ENCODE measurements at places on chromosomes 6 and 20.
A peak's percentile ranks its signal among the peaks of the same experiment; 100 is the strongest.

GRCh38 chr6:50116390-50116789, 66.7 kb upstream of the DEFB112 start:
- no peak for DNase-seq

DNA sequence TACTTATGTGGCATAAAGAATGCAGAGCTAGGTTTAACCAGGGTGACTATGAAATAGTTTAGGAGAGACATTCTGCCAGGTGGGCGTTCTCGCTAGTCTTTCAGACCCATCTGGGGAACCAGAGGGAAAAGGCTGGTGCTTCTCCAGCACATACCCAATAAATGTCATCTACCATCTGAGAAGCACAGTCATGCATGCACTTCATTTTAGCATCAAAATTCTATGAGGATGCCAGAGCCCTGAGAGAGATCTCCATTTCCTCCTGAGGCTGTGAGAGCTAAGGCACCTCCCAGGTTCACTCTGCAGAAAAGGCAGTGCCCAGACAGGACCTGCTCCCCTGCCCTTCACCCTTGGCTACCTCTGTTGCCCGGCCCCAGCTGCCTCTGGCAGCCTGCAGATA, 231.7 kb upstream of the PRND start:
- DNase-seq = no peak

GRCh38 chr20:52031563-52032303, 159.8 kb downstream of the ZFP64 start:
- peak; percentile 55 for DNase-seq

DNA sequence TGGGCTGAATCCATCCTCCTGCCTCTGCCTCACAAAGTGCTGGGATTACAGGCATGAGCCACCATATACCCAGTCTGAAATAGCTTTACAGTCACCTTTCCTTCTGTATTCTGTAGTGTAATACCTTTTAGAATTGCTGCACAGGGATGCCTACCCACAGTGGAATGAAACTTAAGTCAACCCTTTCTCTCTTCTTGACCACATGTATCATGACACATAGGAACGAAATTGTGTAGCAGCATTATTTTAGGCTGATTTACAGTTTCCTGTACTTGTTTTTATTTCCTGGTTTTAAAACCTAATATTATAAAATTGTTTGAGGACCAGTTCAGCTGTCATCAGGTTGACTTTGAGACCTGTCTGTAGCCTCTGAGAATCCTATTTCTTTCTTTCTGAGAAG, 297.8 kb downstream of the ZFAND3 start:
- DNase-seq = no peak

DNA sequence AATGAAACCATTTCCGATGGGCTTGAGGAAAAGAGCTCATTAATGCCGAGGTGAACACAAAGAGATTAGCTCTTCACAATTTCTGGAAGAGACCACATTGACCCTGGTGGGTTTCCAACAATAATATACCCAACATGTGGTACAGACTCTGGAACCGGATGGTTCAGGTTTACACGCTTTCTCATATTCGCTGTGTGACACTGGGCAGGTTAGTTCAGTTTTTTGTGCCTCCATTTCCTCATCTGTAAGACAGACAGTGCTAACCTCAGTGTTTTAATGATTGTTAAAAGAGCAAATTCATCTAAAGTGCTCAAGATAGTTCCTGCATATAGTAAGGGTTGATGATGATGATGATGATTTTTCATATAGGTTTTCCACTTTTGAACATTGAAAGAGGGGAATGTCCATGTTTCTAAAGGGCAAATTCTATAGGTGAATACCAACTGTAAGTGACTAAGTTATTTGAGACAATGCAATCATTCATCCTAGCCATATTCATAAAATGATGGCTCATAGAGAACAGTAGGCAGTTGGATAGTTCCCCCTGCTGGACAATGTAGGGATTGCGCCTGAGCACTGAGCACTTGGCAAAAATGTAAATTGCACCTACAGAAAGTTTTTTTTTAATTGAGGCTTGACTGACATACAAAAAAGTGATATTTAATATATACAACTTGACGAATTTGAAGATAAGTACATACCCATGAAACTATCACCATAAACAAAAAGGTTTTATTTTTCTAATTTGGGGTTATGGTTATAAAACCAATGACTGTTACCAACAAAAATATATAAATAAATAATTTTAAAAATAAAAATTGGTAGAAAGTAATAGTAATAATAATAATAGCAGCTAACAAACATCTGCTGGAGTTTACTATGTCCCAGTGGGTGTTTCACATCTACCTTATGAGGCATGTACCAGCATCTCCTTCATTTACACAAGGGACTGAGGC, 2.1 kb upstream of the PERP start:
- peak; percentile 79 for DNase-seq

DNA sequence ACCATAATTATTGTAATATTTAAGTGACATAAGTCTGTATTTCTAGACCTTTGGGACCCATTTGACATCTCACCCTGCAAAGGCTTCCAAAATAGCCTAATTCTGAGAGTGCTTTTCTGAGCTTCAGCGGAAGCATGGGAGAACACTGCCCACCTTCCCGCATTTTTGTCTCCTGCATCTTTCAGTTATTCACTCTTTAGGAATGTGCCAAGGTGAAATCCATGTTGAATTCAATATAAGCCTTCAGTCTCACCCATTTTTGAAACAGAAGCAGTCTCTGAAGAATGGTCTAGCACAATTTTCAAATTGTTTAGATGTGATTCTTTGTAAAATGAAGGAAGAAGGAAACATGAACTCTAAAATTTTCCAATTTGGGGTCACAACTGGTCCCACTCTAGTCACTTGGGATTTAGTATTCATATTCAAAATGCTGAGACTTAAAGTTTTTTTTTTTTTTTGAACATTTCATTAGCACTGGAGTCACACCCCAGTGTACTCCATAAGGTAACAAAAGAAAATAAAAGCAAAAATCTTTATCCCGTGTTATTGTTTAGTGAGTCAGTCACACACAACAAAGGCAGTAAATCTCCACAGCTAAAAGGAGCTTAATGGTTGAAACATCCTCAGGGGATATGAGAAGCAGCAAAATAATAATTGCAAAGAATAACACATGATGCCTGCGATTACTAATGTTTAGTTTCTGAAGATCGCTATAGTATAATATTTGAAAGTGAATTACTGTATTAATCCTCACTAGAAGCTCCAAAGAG, 479.9 kb upstream of the BTBD3 start:
- DNase-seq = no peak

GRCh38 chr6:49649988-49650387, 13.3 kb upstream of the RHAG start:
- DNase-seq = no peak
